ENCODE measurements at places on chromosomes 7 and 10.

DNA sequence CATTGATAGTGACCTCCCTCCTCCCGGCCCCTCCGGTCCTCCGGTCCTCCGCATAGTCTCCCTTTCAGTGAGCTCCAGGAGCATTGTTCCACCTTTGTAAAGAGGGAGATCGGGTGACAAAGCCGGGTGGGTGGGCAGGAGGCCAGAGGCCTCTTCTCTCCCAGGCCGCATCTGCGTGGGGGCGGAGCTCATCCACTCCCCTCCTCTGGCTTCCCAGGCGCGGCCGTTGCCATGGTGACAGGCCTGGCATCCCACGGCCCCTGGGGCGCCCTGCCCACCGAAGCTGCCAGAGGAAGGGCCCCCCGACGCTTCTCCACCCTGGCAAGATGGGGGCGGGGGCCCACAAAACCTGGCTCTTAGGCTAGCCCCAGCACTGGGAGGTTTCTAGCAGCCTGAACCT, 4.4 kb upstream of the FZD9 start:
- no peak for DNase-seq

GRCh38 chr7:159177284-159177953, 32.8 kb upstream of the VIPR2 start:
- no peak for DNase-seq

GRCh38 chr10:88931548-88931947, 21.0 kb downstream of the ACTA2 start:
- DNase-seq = no peak

DNA sequence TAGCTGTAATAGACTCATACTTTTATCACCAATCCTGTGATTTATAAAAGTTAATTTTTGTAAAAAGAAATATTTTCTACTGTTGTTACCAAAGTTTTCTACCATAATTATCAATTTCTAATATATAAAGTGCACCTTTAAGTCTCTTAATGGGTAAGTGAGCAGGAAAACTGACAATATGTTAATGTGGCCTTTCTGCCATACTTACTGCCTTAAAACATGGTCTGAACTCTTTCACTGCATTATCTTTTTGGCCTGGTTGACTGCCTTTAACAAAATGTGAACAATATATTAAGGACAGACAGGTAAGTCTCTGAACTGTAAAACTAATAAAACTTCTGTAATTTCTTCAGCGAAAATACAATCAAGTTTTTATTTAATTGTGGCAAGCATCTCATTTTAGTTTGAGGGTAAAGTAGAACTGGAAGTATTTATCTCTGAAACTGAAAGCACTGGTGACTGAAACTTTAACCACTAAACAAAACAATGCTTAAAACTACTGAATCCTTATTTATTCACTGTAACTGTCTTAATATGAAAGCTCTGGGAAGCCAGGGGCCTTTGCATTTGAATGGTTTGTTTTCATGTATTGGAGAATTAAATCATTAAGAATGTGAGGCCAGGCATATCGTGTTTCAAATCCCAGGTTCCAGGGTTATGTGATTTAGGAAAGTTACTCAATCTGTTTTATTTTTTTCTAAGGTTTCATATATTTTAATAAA, 948.8 kb upstream of the POT1 start:
- no peak for DNase-seq

- DNase-seq = no peak
Observed at GRCh38 chr7:2014391-2015241, 218.1 kb downstream of the MAD1L1 start.

DNA sequence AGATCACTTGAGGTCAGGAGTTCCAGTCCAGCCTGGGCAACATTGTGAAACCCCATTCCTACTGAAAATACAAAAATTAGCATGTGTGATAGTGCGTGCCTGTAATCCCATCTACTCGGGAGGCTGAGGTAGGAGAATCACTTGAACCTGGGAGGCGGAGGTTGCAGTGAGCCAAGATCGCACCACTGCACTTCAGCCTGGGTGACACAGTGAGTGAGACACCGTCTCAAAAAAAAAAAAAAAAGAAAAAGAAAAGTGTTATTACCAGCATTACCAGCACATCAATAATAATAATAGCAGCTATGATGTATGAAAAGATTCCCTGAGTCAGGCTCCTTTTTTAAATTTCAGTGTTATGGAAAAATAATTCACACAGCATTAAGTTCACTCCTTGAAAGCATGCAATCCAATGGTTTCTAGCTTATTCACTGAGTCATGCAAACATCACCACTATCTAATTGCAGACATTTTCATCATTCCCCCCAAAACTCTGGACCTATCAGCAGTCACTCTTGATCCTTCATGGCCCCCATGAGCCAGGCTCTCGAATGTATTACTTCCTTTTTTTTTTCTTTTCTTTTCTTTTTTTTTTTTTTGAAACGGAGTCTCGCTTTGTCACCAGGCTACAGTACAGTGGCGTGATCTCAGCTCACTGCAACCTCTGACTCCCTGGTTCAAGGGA, 228.4 kb downstream of the FANK1 start:
- DNase-seq = no peak

GRCh38 chr7:113092762-113093161, 6.1 kb upstream of the GPR85 start:
- DNase-seq = no peak

DNA sequence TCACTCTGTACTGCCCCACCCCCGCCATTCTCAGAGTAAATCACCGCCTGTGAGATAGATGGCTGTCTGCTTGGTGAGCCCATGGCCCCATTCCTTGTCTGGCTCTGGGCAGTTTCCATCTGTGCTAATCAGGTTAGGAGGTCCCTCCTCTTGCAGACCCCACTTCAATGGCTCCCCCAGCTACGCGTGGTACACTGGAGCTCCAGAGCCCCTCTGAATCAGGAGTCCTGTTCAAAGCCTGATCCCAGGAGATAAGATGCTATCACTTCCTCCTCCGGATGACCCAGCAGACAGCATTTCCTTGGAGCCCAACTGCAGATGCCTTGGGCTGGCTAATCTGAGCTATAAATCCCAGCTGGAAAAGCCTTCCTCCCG, 122.3 kb downstream of the SH3PXD2A start:
- no peak for DNase-seq

DNA sequence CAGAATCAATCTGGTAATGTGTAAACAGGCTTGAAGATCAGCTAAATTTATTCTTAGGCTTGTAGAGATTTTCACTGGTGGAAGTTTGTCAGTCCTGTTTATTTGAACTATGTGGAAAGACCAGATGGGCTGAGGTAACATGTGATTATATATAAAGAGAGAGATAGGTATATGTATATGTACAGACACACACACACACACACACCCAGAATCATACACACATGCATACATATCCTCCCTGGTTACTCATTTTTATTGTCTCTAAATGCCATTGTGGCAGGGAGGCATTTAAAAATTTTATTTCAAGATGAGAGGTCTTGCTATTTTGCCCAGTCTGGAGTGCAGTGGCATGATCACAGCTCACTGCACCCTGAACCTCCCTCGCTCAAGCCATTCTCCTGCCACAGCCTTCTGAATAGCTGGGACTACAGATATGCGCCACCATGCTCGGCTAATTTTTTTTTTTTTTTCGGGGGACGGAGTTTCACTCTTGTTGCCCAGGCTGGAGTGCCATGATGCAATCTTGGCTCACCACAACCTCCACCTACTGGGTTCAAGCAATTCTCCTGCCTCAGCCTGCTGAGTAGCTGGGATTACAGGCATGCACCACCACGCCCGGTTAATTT, 78.1 kb upstream of the CYTH3 start:
- no peak for DNase-seq

GRCh38 chr7:141960687-141961422, 12.7 kb downstream of the TAS2R38 start:
- DNase-seq = no peak

- DNase-seq = no peak
Observed at GRCh38 chr7:75796420-75796819, 17.2 kb downstream of the CCL24 start.

DNA sequence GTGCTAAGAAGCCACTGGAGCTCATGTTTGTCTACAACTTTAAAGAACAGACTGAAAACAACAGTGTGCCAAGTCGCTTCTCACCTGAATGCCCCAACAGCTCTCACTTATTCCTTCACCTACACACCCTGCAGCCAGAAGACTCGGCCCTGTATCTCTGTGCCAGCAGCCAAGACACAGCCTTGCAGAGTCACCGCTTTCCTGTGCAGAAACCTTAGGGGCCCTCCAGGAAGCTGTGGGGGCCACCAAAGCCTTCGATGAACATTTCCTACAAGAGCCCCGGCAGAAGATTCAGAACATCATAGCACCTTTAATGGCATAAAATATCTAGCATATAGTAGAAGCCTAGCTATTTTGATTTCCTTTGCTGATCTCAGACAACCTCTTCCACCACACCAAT, 88.0 kb upstream of the PRSS58 start:
- no peak for DNase-seq

DNA sequence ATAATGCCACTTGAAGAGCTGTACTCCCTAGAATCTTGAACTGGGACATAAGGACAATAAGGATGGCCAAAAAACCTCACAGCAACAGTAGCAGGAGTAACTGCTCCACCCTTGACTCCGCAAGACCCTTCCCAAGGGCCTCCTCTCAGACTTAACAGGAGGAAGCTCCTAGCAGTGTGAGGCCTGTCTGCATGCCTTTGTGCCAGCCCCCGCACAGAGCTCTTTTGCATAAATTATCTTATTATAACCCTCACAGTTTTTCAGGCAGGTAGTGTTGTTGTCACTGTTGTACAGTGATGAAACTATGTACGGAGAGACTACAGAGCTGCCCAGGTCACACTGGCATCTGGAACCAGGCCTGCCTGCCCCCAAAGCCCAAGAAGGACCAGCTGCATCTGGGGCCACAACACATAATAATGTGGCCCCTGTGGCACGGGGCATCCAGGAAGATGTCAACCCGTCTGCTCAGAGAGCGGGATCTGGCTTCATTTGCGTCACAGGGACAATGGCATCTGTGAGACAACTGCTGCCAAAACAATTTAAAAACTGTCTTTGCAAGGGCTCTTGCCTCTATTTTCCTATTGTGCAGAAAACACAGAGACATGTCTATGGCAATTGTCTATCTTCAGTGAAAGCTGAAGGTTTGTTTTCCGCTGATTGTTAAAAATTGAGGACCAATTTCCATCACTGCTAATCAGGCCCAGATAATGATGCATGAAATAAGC, 249.3 kb upstream of the GRB10 start:
- no peak for DNase-seq

GRCh38 chr7:32942415-32943251, 14.6 kb upstream of the FKBP9 start:
- peak; percentile 31 for DNase-seq

DNA sequence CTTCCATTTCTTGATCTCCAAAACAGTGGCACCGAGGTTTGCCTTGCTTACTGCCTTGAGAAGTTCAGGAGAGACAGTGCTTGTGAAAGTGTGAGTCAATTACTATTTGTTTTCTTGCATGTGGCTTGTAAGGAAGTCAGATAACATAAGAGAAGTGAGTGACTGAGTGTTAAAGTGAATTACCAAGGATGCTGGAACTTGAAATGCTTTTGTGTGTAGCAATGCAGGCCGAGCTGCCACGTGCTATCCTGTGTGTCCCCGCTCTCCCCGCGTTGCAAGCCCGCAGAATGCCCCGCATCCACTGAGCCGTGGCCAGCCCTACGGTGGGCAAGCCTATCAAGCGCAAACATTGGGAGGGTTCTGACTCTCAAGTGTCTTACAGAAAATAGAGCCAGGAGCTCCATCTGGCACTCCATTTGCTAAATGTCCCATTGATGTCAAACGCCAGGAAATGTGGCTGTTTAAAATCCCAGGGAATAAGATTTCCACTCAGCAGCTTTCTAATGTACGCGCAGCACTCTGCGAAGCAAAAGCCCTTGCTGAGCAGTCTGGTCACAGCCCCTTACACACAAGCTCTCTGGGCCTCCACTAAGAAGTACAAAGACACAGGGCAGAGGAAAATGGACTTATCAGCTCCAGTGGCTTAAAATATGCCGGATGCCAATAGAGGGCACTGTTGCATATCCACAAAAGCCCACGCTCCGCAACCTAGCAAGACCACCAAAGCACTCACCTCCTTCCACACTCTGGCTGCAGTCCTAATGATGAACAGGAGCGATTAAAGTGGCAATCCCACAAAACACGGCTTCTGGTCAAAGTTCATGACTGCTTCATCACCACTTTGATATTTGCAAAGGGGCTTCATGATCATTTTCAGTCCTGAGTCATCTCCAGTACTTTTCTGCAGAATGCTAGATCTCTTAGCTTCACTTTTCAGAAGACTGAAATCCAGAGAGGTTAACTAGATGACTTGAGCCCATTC, 158.0 kb upstream of the ITGB1 start:
- no peak for DNase-seq

DNA sequence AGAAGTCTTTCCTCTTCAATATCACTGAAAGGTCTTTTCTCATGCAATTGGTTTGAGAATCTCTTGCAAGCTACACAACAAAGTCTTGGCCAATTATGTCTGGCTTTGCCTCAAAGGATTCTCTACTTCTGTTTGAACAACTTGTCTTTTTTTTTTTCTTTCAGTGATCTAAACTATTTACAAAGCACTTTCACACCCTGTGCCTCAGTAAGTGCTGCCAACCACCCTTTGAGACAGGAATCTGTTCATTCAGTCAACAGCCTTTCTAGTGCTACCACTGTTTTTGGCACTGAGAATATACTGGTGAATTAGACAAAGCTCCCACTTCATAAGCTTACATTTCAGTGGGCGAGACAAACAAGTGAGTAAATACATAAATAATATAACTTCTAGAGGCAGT, 26.9 kb upstream of the SDK1 start:
- DNase-seq = no peak

DNA sequence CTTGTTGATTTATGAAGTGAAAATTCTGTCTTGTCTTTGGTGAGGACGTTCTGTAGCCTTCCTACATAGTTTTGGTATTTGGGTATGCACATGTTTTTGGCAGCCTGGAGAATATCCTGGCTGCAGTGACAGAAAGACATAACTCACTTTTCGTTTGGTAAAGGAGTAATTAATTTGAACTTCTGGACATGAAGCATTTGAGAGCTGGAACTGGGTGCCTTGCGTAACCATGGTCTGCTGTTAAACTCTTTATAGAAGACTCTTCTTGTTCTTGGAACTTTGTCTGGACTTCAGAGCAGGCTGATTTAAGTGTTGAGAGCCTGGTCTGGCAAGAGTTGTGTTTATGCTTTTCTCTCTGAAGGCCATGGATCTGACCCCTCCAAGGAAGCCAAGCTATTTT, 231.3 kb downstream of the LRMDA start:
- DNase-seq = no peak

GRCh38 chr10:23192712-23193434, 761 bp downstream of the PTF1A start:
- no peak for DNase-seq

DNA sequence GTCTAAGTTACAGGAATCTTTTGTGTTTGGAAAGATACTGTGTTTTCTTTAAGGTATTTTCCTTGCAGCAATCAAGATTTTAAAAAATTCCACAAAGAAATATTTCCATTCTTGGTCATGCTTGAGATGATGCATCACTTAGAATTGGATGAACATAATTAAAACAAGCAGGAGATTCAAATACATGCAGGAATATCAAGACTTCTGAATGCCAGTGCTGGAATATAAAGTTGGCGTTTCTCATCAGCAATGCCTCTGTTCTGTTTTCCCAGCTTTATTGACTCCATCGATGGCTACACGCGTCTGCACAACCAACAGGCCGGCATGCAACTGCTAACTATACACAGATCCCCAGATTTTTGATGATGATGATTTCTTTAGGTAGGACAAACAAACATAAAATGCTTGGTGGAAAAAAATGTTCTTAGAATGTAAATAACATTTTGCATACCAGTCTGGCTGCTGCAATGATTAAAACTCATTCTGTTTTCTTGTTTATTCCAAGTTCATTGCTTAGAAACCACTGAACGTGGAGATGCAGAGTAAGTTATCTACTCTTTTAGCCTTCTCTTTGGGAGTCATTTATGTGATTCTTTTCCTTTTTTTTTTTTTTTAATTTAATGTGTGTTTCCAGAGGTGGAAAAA, 91.3 kb upstream of the FAM171A1 start:
- DNase-seq = no peak

GRCh38 chr10:11003679-11004078, 14.0 kb upstream of the CELF2 start:
- DNase-seq = no peak
